Stimulated activated CD4-positive, alpha-beta T cell treated with anti-CD3 and anti-CD28 coated beads, Interleukin-4, amount 100 ng/mL, for 4 hours (primary cell): ENCODE measurements at places on chromosomes 4 and X.

- DNase-seq = no peak
These were observed 91.1 kb upstream of the ATP8A1 start for GRCh38 chr4:42747971-42748370.

DNA sequence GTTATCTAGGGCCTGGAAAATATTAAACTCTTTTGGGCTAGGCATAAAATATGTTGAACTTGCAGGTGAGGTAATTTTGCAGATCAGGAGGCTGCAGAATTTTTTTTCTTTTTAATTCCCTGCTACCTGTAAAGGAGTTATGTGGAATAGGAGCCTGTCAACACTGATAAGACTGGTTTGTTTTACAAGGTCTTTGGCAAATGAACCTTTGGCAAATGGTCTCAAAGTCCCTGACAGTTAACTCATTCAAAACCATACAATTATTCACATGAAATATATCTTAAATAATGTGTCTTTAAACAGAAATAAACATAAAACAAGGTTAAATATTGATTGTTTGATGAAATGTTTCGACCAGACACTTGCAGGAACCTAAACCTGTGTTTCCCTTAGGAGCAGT is 340.2 kb downstream of the GASK1B start:
- DNase-seq = no peak

- DNase-seq = no peak
These were observed 96.3 kb upstream of the HPF1 start for GRCh38 chr4:169854090-169854489.

- no peak for DNase-seq
These were observed 12.0 kb downstream of the CYP4V2 start for GRCh38 chr4:186203406-186203805.

GRCh38 chrX:29225670-29226069 is 638.4 kb downstream of the IL1RAPL1 start:
- no peak for DNase-seq

DNA sequence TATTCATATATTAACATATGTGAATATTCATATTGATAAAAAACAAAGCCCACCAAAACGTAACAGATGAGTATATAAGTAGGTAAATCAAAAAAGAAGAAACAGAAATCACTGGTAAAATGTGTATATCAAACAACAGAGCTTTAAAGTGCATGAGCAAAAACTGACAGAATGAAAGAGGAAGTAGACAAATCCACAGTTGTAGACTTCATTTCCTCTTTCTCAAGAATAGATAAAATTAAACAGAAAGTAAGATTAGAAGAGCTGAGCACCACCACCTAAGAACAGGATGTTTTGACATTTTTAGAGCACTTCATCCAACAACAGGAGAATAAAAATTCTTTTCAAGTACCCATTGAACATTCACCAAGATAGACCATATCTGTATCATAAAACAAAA is 64.6 kb downstream of the CNKSR2 start:
- DNase-seq = no peak

DNA sequence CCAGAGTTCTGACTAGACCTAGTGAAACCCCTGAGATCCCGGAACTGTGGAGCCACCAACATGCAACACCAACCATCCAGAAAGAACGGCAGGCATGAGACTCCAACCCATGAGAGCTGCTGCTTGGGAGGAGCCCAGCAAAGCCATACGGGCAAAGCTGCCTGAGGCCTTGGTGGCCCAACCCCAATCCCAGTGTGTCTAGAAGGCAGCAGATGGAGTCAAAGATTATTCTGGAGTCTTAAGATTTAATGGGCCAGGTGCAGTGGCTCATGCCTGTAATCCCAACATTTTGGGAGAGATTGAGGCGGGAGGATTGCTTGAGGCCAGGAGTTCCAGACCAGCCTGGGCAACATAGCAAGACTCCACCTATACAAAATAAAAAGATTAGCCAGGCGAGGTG is 49.2 kb upstream of the PDK3 start:
- DNase-seq = no peak

DNA sequence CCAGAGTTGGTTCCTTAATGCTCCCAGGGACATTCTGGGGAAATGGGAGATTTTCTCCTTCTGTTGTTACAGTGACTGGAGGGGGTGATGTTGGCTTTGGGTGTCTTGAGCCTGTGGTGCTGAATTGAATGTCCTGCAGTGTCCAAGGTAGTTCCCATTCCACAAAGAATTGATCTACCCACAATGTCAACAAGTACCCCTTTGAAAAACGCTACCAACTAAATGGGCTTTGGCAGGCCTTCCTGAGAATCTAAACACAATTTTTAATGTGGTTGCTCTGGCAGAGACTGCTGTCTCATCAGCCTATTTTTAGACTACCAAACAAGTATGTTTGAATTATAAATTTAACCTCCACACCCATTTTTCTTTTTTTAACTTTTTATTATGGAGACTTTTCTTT is 69.4 kb downstream of the CCKAR start:
- DNase-seq = no peak

- DNase-seq = no peak
These were observed 1299.9 kb downstream of the C4orf33 start for GRCh38 chr4:130395871-130396270.

GRCh38 chrX:155333544-155334100 is 792 bp downstream of the CLIC2 start:
- no peak for DNase-seq

GRCh38 chrX:9436812-9437211 is 28.0 kb upstream of the TBL1X start:
- no peak for DNase-seq

DNA sequence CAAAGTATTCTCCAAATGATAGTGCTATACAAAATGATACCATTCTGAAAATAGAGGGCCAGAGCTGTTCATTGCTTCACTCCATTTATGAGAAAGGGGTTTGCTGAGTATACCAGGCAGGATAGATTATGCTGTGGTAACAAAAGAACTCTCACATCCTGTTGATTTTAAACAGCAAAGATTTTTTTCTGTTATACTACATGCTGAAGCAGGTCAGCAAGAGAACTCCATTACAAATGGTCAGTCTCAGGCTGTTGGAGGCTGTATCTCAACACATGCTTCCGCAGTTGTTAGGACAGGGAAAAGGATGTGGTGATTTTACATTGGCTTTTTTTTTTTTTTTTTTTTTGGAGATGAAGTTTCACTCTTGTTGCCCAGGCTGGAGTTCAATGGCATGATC is 13.7 kb upstream of the KLHL5 start:
- no peak for DNase-seq

DNA sequence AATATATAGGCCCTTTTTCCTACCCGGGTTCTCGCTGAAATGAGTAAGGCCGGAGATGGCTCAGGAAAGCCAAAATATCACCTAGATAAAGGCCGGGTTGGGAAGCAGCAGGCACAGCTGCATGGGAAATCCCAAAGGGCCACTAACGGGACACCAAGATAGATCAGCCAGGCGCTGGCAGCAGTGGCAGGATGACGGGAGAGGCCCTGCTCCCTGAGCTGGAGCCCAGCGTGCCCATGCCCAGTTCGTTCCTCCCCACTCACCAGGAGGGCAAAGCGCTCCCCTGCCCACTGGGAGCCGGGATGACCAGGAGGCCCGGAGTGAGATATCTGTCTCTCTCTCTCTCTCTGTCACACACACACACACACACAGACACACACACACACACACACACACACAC is 109.8 kb downstream of the DCTD start:
- no peak for DNase-seq

GRCh38 chrX:2500091-2500802 is 529 bp downstream of the DHRSX start:
- DNase-seq = no peak

DNA sequence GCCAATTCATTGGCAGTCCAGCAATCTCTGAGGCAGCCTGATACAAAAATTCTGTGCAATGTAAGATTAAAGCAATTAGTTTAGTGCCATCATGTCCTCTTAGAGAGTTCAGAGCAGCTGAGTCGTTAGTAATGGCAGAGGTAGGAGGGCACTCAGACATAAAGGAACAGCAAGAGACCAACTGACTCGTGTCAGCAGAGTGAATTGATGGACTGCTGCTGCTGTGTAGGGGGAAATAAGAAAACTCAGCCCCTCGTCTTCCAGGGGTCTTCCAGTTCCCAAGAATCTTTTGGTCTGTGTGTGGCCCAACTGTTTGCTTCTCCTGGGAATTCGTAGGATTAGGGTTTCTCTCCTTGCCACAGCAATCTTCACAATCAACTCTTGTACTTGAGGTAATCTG is 100.9 kb downstream of the TTC29 start:
- DNase-seq = no peak

- no peak for DNase-seq
These were observed 704.4 kb downstream of the PCDH19 start for GRCh38 chrX:99705701-99706100.

DNA sequence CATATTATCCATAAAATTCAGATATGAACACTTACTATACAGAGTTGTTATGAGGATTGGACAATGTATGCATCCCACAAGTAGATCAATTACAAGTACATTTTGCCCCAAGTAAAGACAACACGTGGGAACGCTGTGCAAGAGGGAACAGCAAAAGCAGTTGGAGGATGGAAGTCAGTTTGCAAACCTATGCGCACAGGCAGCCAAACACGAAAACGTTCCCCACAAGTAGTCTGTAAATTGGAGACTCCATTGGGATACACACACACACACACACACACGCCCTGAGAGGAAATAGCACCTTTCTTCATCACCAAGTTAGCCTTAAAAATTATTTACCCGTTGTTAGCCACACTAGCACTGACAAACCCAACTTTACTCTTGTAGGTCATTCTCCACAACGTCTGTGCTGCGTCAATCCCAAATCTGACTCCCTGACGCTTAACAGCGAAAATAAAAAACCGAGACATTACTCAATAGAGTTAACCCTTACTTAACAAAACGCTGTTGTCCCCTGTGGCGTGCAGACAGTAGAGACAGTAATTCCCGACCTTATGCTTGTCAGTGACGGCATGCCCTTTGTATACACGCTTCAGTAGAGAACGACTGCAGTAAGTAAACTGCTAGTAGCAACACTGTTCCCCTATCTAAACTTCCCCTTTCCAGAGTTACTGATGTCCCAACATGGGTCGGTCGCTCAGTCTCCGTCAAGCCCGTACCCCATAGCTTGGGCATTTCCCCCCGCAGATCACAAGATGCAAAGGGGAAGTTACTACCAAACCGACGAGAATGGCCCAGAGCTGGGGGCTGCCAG is 730 bp downstream of the MANBA start:
- DNase-seq = no peak

GRCh38 chr4:88613417-88613875 is 21.2 kb downstream of the HERC3 start:
- DNase-seq = peak; percentile 16

DNA sequence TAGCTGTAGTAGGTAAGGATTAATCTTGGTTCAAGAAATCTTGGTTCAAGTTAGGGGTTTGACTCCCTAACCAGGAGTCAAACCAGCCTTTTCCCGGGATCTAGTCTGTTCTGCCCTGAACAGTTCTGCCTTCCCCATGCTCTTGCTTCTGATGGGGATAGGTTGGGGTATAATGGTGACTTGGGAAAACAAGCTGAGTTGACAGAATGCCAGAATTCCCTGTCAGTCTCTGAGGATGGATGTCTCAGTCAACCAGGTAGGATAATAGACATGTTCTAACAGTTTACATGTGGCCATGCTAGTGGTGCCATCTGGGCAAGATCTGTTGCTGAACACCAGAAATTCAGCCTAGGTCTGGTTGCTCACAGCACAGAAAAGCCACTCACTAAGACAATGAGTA is 51.4 kb downstream of the RAB40AL start:
- no peak for DNase-seq

GRCh38 chr4:165294907-165295306 is 32.6 kb upstream of the MSMO1 start:
- DNase-seq = no peak

- no peak for DNase-seq
These were observed 47.9 kb downstream of the TECRL start for GRCh38 chr4:64361399-64361740.

DNA sequence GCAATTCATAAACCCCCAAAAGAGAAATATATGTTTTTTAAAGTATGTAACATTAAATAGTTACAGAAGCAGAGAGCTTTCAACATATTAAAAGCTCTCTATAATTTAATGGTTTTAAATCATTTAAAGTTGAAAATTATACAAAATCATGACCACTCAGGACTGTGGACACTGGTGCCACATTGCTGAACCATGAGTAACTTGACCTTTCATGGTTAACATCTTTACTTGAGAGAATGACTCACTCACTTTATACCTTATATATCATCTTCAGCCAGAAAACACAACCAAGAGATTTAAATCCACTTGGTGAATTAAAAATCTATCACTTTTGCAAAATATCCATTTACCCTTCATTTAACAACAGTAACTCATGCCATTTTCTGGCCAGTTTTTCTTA is 584.3 kb upstream of the SMIM31 start:
- no peak for DNase-seq

GRCh38 chr4:172308078-172308477 is 494.9 kb downstream of the GALNTL6 start:
- no peak for DNase-seq

DNA sequence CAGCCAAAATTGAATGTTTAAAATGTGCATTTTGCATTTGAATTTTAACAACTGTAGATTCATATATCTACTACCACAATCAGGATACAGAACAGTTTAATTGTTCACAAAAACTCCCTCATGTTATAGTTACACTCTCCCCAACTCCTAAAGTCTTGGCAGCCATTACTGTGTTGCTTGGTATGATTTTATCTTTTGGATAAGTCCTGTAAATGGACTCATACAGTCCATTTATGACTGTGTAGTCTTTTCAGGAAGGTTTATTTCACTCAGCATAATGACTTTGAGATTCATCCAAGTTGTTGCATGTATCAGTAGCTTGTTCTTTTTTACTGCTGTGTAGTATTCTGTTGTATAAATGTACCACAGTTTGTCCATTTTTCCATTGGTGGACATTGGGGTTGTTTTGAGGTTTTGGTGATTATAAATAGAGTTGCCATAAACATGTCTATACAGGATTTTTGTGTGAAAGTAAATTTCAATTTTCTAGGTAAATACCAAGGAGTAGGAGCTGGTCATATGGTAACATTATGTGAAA is 9.9 kb downstream of the FAM193A start:
- no peak for DNase-seq

GRCh38 chrX:66074920-66075879 is 35.3 kb upstream of the VSIG4 start:
- peak; percentile 10 for DNase-seq
